Activated T-helper 17 cell treated with anti-CD3 and anti-CD28 coated beads, Interleukin-2, amount 50 U/mL, for 72 hours (primary cell): ENCODE measurements at places on chromosomes 3 and 15. TPM values are rescaled to one million over a fixed set of nuclear protein-coding genes. Genes with fewer than 3 reads are reported as not detected.

FBXO40 gene
- not detected for total RNA-seq

ILDR1 gene
- 0.21 TPM for total RNA-seq

NPHP3 gene
- total RNA-seq = 35.5 TPM

MINDY4B gene
- total RNA-seq = not detected

RTP1 gene
- total RNA-seq = not detected

ACAN gene
- not detected for total RNA-seq

RHOV gene
- total RNA-seq = 0.24 TPM
